ENCODE measurements at places on chromosomes 12 and 14. TPM values are rescaled to one million over a fixed set of nuclear protein-coding genes. Genes with fewer than 3 reads are reported as not detected.

DNA sequence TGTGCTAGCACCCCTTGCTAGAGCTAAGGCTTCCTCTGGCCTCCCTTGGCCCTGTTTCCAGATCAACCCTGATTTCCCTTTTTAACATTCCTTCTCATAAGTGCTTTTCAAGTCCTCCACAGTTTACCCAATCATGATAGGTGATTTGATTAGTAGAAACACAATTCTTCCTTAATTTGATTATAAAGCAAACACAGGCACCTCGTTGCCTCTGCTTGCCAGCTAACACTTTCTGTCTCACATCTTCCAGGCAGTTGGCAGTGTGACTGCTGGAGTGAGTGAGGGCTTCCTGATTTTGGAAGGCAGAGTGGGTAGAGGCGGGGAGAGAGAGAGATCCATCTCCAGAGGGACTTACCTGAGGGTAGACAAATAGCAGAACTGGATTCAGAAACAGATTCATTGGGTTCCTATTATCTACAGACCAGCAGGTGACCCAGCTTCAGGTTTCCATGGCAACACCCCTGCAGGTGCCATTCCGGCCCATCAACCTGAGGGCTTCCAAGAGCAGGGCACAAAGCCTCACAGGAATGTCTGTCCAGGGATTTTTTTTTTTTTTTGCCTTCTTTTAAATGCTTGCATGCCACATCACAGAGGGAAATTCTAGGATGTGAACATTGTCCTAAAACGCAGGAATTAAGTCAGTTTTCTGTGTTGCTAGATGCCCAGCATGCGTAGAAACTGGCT is 77.7 kb downstream of the PLXNC1 start:
- no peak for DNase-seq

DNA sequence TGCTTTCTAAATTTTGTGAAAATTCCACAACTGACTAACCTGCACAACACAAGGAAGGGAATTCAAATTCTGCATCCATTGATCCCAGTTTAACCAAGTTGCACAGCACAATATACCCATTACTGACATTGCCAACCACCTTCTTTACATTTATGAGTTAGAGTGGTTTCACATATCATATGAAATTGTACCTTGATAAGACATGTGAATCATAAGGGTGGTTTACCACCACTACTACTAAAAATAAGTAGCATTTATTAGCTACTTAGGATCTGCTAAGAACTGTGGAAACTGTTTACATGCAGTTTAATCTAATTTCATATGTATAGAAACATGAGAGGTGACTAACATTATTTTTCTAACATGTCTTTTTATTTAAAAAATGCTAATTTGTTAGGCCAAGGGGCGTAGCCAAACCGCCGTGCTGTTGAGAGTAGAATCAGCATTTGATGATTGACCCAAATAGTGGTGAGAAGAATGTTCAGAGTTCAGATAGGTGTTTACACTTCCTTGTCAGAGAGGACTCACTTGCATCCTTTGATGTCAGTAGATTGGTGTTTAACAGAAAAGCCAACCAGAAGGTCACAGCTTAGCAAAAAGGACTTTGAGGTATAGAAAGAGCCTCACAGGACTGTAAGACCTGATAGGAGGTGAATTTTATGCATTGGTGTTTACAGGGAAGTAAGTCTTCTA is 56.2 kb downstream of the LRFN5 start:
- DNase-seq = no peak

DNA sequence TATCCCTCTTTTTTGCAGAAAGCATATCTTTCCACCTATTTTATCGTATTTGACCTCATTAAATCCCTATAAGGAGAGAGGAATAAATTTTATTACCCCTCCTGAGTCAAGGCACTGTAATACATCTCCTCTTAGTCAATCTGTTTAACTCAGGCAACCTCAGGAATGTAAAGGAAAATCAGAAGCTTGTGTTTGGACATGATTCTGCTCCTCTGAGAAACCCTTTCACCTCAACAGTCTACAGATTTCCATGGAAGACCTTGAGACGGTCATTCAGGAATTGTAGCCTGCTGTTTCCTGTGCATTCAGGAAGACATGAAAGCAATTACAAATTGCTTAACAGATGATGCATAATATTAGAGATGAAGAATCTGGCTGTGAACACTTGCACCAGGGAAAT is 360.8 kb downstream of the PAWR start:
- no peak for DNase-seq

- no peak for DNase-seq
Measured at GRCh38 chr12:94500831-94501567, 41.3 kb upstream of the CEP83 start.

DNA sequence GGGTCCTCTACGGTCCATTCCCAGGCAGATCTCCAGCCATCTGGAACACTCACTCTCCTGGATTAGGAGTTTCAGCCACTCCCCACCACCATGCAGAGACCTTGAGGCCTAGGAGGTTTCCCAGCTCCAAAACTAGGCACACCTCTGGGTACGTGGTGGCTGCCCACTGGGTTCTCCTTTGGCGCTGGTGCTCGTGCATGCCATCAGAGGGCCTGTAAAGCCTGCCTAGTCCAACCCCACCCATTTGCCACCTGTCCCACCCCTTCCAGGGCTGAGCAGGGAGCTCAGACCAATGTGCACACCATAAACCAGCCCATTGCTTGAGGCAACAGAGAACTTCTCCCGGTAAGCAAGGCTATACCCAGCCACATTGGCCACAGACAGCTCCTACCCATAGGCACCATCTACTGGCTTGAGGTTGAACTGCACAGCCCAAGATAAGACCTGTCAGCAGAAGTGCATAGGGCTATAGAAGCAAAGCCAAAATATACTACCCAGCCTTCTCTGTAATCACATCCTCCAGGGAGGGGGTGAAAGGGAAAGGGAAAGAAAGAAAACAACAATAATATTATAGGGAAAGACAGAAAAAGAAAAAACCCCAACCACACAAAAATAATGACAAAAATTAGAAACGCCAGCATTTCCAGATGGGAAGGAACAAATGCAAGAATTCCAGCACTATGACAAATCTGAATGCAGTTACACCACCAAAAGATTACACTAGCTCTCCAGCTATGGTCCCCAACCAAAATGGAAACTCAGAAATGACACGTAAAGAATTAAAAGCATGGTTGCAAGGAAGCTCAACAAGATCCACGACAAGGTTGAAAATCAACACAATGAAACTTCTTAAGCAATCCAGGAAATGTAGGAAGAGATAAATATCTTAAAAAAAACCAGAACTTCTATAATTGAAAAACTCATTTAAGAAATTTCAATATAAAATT is 111.9 kb upstream of the CCDC175 start:
- DNase-seq = no peak

- DNase-seq = no peak
Measured at GRCh38 chr12:65977384-65977783, 153.1 kb downstream of the HMGA2 start.

- DNase-seq = no peak
Measured at GRCh38 chr14:99589031-99589441, 15.0 kb downstream of the CCDC85C start.

DNA sequence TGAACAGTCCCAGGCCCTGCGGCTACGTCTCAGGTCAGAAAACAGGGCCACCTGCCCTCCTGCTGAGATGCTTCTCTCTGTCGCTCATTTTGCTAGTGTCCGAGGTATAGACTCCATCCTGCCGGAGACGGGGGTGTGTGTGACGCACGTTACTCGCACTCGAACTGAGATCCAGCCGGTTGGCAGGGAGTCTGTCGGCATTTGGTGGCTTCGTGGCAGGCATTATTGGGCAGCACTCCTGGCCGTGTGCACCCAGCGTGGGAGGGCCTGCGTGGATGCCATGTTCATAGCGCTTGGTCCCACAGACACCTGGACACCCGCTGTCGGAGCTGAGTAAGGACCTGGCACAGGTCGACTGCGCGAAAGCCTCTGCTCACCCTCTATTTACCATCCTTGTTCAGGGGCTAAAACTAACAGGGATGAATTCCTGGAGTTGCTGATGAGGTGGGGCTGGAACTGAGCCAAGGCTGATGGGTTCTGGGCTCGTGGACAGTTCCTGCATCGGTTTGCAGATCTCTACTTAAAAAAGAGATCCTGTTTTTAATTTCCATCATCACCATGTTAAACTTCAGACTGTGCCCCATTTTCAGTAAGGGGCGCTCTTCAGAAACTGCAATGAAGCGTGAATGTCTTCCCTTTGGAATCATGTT is 28.6 kb downstream of the AACS start:
- DNase-seq = no peak

GRCh38 chr12:9750276-9751203 is 10.2 kb downstream of the CD69 start:
- DNase-seq = peak; percentile 81

Gene CCDC88C
- total RNA-seq = 136 TPM

Gene POTEG
- not detected for total RNA-seq

Gene EMP1
- total RNA-seq = 170 TPM

Gene ATXN7L3B
- 24.7 TPM for total RNA-seq

Gene KCNC2
- total RNA-seq = not detected
